ENCODE measurements at places on chromosomes 1 and 21.

GRCh38 chr21:38930853-38931252 lies 125.1 kb downstream of the ETS2 start:
- peak; percentile 29 for DNase-seq

DNA sequence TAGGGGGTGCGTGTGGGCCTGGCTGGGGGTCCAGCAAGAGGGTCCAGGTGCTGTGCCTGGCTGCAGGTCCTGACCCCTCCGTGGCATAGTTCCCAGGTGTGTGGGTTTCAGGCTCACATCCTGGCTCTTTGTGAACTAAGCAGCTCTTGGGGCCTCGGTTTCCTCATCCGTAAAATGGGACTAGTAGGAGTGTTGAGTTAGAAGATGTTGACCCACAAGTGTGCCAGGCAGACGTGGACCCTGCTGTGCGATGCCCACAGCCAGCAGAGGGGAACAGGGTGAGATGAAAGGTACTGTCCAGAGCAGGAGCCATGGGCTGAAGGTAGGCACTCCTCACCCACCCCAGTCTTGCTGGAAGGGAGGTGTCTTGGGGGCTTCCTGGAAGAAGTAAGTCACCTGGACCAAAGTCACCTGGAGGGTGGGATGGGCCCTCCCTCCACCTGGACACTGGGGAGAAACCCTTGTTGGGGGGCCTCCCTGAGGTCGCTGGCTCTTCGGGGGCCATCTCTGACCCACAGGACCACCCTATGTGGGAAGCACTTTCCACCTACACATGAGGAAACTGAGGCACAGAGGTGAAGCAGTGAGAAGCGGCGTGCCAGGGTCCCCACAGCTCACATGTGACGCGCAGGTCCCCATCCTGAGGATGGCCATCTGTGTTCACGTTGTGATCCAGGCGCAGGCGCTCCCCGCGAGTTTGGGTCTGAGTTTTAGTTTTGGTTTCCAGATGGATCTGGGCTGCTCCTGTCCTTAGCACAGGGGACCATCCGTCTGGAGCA lies 1.4 kb downstream of the ARHGEF16 start:
- no peak for DNase-seq

DNA sequence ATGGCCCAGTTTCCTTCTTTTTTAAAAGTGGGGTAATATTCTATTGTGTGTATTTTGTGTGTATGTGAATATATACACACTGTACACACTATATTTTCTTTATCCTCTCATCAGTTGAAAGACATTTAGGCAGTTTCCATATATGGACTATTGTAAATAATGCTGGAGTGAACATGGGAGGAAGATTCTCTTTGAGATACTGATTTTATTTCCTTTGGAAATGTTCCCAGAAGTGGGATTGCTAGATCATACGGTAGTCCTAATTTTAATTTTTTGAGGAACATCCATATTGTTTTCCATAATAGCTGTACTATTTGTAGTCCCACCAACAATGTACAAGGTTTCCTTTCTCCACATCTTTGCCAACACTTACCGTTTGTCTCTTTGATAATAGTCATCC lies 51.0 kb downstream of the F3 start:
- DNase-seq: no peak

DNA sequence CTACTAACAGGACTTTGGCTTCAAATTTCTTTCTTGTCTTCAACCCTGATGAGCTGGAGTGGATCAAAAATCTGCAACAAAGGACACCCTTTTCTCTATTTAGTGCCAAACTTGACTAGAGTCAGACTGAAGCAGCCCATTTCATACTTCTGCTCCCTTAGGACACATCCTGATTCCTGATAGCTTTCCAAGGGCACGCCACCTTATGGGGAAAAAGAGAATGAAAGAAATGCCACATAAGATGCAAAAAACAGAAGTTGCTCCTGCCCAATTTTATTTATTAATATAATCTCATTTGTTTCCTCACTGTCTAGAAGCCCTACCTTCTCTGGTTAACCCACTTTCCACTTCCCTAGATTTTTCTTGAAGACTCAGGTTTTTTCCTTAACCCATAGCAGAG lies 72.7 kb upstream of the NBPF4 start:
- peak; percentile 12 for DNase-seq

GRCh38 chr21:35136586-35137219 lies 87.6 kb upstream of the RUNX1 start:
- no peak for DNase-seq

- DNase-seq: peak; percentile 32
Measured at GRCh38 chr1:6459850-6460265, 6.1 kb downstream of the TNFRSF25 start.

DNA sequence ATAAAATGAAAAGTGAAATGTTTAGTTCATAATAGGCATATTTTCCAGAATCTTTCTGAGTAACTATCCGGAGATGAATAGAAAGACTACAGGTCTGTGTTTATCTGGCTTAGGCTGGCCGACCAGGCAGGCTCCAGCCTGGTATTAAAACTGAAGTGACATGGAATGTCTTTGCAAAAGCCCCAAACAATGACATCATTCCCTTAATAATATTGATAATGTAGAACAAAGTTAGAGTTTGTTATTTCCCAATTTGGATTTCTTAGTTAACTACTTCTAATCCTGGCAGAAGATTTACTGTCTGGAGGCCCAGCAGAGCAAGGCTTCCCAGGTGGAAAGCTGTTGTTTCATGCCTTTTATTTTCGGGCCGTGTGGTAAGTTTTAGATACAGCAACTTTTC lies 207.7 kb downstream of the GREM2 start:
- DNase-seq: no peak

GRCh38 chr21:29637134-29637533 lies 302.7 kb downstream of the GRIK1 start:
- no peak for DNase-seq

- DNase-seq: no peak
Measured at GRCh38 chr1:243786531-243786930, 63.5 kb downstream of the AKT3 start.

DNA sequence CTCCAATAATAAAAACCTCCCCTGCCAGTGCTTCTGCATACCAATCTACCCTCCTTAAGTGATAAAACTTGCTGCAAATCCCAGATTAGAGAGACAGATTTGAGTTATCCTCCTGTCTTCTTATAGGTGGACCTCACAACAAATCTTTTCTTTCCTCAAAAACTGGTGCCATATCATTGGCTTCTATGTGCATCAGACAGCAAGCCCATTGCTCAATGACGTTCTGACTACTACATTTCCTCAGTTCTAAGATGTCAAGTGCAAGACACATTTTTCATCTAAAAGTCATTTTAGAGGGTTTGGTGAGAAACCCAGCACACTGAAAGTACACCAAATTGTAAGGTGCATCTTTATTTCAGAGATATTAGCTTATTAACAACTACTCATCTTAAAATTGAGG lies 107.8 kb upstream of the VAV3 start:
- DNase-seq: no peak

DNA sequence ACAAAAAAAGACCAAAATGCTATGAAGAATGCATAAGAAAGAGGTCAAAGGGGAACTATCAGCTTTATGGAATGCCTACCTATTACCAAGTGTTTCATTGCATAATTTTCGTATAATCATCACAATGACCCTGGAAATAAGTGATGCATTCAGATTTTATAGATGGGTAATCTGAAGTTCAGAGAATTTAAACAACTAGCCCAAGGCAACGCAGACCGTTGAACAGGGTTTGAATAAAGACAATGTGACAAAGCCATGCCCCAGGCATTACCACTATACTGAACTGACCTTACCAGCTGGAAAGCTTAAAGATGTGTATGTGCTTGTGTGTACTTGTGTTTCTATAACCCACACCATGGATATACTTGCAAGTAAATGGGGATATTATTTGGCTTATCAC lies 827.6 kb upstream of the ADGRL2 start:
- no peak for DNase-seq

GRCh38 chr1:43312663-43313515 lies 12.1 kb downstream of the TIE1 start:
- DNase-seq: no peak

DNA sequence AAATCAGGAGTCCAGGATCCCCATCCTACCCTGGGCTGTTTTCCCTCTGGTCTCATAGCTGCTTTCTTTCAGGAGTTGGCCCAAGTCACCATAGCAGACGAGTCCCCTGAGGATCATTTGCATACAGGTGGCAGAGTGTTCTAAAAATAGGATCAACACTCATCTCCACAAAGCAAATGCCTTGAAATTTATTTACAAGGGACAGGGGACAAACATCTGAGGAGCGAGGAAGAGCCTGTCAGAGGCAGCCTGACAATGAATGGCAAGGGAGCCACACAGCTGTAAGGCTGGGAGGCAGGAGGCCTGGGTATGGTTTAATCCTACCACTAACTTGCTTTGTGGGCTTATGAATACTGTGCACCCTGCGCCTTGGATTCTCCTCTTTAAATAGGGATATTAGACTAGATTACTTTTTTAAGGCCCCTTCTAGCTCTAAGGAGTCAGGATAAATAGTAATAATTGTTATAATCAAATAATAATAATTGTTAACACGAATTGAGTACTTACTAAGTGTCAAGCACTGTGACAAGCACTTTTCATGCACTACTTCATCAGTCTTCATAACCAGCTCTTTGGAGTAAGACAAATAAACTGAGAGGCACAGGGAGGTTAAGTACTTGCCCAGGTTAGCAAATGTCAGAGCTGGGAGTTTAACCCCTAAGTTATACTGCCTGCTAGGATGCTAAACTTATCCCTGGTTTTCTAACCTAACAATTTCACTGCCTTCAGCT lies 34.5 kb downstream of the RAB3B start:
- DNase-seq: no peak

- DNase-seq: no peak
Measured at GRCh38 chr1:93798291-93798690, 80.7 kb downstream of the DNTTIP2 start.

DNA sequence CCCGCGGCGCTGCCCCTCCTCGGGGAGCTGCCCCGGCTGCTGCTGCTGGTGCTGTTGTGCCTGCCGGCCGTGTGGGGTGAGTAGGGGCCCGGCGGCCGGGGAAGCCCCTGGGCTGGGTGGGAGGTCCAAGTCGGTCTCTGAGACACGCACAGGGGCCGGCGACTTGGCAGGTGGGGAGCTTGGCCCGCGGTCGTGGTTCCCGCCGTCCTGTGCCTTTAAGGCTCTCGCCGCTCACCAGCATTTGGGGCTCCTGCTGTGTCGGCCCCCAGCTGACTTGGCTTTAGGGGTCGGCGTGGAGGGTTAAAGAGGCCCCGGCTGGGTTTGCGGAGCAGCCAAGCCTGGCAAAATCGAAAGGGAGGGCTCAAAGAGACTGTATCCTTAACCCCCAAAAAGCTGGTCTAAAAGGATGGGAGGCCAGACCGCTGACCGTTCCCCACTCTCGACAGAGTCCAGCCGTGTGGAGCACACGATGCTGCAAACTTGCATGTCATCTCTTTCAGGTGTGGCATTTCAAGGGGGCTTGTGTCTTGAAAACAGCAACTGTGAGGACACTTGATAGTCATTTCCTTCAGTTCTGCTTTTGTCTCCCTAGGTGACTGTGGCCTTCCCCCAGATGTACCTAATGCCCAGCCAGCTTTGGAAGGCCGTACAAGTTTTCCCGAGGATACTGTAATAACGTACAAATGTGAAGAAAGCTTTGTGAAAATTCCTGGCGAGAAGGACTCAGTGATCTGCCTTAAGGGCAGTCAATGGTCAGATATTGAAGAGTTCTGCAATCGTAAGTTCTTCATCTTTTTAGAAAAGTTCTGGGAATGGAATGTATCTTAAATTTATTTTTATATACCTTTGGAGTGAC lies 540 bp downstream of the CD55 start:
- DNase-seq: peak; percentile 65

DNA sequence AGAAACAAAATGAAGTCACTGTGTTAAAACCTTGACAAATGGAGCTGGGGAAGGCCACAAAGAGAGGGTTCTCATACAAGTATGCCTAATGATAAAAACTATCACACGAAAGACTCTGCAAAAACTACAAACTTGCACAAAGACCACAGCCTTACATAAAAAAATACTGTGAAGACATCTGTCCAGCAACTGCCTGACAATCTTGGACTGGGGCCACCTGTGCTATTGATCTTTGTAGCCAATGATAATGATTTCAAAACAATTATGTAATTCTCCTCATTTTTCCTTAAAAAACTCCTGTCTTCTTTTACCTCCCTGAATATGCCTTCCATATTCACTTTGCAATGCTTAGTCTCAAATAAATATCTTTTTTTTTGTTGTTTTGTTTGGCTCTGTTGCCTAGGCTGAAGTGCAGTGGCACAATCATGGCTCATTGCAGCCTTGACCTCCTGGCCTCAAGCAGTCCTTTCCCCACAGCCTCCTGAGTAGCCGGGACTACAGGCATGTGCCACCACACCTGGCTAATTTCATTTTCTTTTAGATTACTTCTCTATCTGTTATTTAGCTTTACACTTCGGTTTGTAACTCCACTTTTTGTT lies 79.4 kb upstream of the RHOU start:
- DNase-seq: no peak

GRCh38 chr1:164760569-164760968 lies 201.6 kb downstream of the PBX1 start:
- DNase-seq: no peak

GRCh38 chr1:10507111-10507879 lies 32.5 kb downstream of the PEX14 start:
- peak; percentile 82 for DNase-seq

DNA sequence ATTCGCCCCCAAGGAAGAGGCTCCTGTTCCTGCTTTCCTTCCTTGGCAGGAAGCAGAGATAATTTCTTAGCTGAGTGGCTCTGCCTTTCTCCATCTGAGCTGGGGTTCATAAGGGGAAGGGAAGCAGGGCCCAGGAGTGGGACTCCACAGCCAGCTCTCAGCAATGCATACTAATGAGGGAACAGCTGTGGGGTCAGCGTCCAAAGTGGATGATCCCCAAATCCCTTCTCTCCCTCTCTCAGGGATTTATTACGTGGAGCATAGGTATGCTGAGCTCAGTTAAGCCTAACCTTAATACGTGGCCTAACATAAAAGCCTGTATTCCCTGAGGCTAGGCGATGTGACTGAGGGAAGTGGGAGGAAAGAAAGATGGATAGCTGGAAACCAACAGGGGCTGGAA lies 87.3 kb upstream of the CTTNBP2NL start:
- DNase-seq: no peak

DNA sequence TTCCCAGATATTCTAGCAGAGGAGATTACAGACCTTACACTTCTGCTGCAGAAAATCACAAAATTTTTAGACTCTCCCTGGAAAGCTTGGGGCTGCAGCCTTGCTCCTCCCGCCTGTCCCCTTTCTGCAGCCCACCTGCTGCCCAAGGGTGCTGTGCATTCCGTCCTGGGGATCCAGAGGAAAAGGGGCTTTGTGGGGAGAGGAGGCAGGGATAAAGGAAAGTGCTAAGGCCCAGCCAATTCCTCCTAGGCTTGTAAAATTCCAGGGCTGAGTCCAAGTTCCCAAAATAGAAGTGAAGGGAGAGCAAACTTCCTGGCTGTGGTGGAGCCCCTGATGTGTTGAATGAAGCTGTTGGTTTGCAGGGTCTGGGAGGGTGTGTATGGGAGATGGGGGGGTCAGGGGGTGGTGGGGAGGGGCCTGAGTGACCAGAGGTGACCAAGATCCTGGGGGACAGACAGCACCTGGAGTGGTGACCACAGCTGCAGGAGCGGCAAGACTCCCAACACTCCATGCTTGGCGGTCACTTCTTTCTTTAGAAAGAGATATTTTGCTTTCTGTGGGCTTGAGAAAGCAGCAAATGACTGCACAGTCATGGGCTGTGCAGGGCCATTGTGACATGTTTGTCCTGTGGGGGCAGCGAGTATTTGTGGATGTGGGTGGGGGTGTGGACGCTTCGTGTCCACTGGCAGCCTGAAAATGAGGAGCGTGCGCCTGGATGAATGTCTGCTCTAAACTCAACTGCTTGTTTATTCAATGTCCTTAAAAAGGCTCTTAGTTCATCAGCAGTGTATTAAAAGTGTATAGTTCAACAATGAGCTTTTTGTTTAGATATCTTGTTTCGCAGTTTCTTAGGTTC lies 68.4 kb downstream of the TLR5 start:
- DNase-seq: no peak

- no peak for DNase-seq
Measured at GRCh38 chr1:54167422-54168139, 14.8 kb upstream of the CDCP2 start.
